ENCODE measurements at places on chromosomes 11 and 22. TPM values are rescaled to one million over a fixed set of nuclear protein-coding genes. Genes with fewer than 3 reads are reported as not detected.

Gene ZNF408
- 7.1 TPM for total RNA-seq

Gene TBC1D22A
- 24.0 TPM for total RNA-seq

Gene PGA5
- total RNA-seq: 2.2 TPM

Gene OR6T1
- not detected for total RNA-seq

Gene TENM4
- 6.4 TPM for total RNA-seq

Gene RHOD
- 34.5 TPM for total RNA-seq

Gene CCS
- total RNA-seq: 18.8 TPM

Gene OR51A7
- not detected for total RNA-seq

Gene ACR
- total RNA-seq: 0.50 TPM

Gene CCDC89
- total RNA-seq: 0.65 TPM

Gene KRTAP5-8
- not detected for total RNA-seq

Gene POU2F3
- total RNA-seq: not detected

Gene MS4A4E
- total RNA-seq: 0.80 TPM

Gene HBE1
- not detected for total RNA-seq

Gene KCNJ1
- total RNA-seq: 0.50 TPM

Gene INSC
- 0.20 TPM for total RNA-seq

Gene EIF3F
- 138 TPM for total RNA-seq
